ENCODE measurements at places on chromosomes 3 and 15.
A peak's percentile ranks its signal among the peaks of the same experiment; 100 is the strongest.

GRCh38 chr3:46449755-46450552, 14.8 kb downstream of the LTF start:
- no peak for DNase-seq

DNA sequence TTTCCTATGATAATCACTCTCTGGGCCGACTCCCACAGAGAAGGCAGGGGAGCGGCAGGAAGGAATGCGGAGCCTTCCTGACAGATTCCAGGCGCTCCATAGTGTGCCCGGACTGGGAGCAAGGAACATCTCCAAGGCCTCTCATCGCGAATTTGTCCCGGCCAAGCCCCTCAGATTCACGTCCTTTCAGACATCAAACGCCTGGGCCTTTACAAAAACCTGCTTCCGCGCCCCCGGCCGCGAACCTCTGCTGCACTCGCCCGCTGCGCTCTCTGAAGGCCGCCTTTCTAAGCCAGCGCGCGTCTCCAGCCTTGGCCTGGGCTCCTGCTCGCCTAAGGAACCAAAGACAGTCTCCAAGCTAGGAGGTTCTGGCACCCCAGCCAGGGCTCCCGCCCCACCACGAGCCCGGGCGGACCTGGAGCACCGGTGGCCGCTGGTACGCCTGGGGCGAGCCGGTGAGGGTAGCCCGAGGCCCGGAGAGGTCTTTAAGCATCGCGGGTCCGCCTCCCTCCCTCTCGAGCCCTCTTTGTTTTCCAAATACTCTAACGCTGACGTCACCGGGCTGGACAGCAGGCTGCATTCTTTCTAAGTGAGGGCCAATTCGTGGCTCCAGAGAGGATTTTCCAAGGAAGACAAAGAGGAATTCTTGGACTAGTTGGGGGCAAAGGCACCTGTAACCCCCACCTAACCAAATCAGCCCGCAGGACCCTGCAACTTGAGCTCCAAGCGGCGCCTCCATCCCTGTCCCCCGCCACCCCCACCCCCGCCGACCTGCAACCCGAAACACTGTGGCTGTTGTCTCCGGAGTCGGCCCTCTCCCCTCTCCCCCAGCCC, 759 bp downstream of the AMOTL2 start:
- DNase-seq, result peak; percentile 92

- no peak for DNase-seq
Measured at GRCh38 chr3:3821777-3822176, 22.5 kb downstream of the LRRN1 start.

DNA sequence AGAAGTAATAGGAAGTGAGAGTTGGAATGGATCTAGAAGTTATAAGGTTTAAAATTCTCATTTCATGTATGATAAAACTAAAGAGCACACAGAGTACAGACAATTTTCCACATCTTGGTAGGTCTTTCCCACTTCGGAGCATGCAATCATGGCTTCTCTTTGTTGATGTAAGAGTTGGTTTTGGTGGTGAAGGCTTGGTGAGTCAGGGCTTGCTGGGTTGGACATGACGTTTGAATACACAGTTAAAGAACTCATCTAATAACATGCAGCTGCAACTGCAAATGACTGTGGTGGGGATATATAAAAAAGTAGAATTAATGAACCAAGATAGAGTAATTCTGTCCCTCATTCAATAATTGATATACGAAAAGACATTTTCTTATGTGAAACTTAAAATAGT, 39.5 kb upstream of the GRM7 start:
- DNase-seq, result no peak

DNA sequence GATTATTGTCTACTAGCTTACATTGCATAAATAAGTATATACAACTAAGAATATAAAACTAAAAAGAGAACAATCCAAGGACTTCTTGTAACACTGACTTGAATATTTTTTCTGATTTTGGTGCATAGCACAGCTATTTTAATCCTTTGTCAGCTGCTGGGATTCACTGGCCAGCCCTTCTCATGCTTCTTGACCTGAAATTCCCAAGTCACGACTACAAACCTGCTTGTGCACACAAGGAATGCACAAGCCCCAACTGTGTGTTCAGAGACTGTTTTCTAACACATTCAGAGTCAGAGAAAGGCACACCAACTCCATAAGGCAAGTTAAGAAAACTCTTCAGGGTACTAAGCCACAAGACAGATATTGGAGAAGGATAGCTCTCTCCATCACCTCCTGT, 80.9 kb downstream of the TNIK start:
- DNase-seq, result no peak

DNA sequence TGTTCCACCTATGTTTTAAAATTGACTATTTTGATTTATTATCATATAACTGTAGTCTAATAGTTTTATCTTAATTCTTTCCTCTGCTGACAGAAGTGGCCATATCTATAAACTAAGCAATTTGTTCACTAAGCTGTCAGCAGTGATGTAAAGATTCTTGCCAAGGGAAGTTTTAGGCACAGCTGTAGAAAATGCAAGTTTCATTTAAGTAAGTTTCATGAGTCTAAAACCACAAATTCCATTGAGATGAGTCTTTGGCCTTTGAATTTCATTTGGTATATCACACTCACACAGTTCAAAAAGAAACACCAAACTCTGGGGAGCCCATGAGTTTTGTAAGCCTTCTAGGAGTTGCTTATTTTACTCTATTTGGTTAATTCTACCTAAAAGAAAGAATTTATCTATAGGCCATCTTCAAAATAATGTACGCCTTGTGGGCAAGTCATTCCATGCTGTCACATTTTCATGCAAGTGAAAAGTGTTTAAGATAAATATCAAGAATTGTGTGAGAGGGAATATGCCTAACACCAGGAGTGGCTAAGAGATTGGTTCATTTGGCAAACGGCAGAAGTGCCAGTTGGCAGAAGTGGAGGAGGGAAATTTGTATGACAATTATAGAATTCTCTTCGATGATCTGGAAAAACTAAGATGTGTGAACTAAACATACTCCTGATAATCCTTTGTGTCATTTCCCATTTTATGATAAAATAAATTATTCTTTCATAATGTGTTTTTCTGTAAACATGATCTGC, 292.9 kb downstream of the ZIC4 start:
- DNase-seq, result no peak

- no peak for DNase-seq
Measured at GRCh38 chr15:63626955-63627354, 29.8 kb downstream of the FBXL22 start.

- no peak for DNase-seq
Measured at GRCh38 chr3:139607257-139608107, 67.9 kb upstream of the RBP1 start.

GRCh38 chr3:195133462-195133861, 137.5 kb downstream of the XXYLT1 start:
- DNase-seq, result peak; percentile 55

- DNase-seq, result peak; percentile 24
Measured at GRCh38 chr15:58931987-58932588, 1.4 kb downstream of the SLTM start.

- DNase-seq, result no peak
Measured at GRCh38 chr3:178302966-178303930, 233.0 kb upstream of the KCNMB2 start.

DNA sequence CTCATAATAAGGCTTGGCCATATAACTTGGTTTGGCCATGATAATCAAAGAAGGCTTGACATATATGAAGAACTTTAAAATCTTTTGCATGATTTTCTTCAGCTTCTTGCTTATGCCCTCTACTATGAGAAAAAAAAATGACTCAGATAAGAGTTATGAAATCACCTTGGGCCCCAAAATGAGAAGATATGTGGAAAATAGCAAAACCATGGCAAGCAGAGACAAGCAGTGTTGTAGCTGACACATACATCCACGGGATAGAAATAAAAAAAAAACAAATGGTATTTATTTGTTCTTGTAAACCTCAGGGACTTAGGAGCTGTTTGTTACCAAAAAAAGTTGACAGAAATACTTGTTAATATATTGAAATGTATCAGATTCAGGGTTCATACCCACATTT, 614.8 kb upstream of the BCHE start:
- DNase-seq, result no peak

DNA sequence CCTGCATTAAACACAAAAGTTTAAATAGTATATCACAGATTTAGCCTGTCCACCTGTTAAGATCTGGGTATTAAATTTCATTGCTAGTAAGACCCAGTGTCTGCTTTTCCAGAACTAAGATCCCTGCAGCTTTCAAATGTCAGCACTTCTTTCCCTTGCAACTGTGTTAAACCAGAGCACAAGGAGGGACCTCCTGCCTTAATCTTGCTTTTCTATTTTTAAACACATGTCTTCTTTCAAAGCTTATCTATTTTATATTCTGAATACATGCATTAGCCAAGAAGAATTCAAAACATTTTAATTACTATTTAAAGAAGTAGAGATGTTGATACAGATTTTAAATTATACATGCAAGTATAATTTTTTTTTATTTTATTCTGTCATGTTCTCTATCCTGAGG, 315.1 kb downstream of the ARPP21 start:
- DNase-seq, result no peak

GRCh38 chr3:183692436-183692835, 5.2 kb upstream of the YEATS2 start:
- no peak for DNase-seq

GRCh38 chr3:151183265-151183671, 19.7 kb downstream of the GPR171 start:
- DNase-seq, result no peak

DNA sequence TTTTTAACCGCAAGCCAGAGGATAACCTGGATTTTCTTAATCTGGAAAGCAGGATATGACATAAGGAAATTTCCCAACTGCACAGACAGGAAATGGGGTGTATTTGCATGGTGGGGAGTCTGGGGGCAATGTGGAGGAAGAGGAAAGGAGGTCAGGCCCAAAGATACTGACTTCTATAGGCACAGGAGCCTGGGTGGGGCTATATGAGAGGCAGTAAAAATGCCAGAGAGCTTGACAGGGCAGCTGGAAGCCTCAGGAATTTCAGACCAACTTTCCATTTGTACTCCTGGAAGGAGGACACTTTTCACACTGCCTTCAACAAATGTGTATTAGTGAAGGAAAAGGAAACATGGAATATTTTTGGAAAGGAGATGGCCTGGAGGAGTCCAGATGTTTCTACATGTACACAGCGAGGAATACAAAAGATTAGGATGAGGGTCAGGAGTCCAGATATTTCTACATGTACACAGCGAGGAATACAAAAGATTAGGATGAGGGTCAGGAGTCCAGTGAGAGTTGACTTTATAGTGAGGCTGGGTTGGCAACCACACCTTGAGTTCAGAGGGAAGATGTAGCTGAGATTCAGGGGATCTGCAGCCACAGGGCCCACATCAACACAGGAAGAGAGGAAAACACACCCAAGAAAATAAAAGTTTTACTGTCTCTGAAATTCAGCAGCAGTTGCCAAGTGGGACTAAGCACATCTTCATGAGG, 111.9 kb upstream of the PTPRG start:
- no peak for DNase-seq

DNA sequence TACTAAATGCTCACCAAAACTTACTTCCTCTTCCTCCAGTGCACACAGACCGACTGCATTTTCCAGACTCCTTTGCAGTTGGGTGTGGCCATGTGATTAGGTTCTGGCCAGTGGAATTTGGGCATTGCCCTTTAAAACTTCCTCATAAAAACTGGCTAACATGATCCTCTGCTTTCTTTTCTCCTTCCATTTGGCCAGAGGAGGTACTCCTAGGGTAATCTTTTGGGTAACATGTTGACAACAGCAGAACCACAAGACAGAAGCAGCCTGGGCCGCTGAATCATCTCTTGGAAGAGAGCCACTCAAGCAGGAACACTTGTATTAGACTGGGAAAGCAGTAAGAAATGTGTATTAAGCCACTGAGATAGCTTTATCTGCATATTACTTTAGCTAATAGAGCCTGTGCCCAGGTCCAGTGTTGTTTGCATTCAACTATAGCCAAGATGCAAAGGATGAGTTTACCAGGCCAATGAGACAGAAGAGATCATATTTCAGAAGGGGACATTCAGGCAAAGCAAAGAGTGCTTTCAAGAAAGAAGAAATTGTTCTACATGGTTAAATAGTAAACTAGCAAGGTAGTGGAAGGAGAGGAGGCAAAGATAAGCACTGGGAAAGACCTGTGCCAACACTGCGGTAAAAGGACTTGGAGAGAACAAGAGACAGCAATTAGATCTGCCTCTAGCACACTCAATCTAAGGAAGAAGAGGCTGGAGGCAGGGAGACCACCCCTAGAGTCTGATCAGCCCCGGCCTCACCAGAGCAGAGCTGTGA, 79.8 kb downstream of the PLCH1 start:
- peak; percentile 4 for DNase-seq

GRCh38 chr15:62344806-62345539, 179.9 kb upstream of the C2CD4B start:
- no peak for DNase-seq

DNA sequence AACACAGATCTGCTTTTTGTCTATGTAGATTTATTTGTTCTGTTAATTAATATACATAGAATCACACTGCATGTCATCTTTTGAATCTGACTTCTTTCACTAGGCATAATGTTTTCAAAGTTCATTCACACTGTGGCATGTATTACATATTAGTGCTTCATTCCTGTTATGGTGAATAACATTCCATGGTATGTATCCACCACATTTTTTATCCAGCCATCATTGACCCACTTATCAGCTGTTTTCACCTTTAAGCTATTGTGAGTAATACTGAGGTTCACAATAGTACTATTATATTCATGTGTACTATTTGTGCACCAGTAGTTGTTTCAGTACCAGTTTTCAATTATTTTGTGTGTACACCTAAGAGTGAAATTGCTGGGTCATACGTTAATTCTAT, 230.6 kb upstream of the CNTN3 start:
- no peak for DNase-seq

DNA sequence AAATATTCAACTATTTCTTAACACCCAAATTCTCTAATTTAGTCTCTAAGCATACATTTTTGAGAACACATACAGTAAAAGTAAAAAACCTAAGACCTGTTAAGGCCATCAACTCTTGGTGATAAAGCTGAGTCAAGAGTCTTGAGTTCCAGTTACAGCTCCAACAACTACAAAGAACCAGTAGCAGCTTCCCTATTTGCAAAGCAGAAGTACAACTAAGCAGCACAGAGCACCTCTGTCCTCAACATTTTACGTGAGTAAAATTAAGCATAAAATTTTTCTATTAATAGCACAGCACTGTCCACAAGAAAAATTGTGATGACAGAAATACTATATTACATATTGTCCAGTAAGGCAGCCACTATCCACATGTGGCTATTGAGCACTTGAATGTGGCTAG, 4.4 kb downstream of the PCOLCE2 start:
- DNase-seq, result no peak

DNA sequence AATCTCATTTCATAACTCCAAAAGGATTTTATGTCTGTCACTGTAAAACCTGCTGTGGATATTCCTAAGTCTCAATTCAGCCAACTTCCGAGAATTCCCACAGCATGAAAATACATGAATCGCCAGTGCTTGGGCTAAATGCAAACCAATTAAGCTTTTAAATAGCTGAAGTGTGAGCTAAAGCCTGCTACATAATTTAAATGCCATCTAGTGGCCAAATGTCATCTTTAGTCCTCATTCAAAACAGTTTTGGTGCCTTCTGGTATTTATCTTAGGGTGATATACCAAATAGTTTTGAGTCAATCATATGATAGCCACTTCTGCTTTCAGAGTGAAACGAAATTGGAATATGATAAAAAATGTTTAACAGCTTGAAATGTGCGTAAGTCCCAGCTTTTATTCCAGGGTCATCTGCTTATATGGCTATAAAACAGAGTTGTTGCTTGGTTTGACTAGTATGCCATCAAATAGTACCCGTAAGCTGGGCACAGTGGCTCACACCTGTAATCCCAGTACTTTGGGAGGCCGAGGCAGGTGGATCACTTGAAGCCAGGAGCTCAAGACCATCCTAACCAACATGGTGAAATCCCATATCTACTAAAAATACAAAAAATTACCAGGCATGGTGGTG, 41.8 kb upstream of the CCNL1 start:
- peak; percentile 57 for DNase-seq

Measured in globus pallidus (tissue), 1 donor.